ENCODE measurements at places on chromosomes 13 and 19.

DNA sequence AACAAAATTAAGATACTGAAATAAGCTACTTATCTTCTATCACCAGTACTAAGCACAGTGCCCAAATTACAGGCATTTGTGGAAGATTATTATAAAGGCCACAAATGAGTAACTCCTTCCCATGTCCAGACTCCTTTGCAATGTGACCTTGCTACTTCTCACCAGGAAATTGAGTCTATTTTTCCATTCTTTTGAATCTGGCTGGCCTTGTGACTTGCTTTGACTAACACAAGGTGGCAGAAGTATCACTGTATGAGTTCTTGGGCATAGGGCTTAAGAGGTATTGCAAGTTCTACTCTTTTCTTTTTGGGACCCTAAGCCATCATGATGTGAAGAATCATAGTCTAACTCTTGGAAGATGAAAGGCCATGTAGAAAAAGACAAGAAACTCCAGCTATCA, 49.9 kb downstream of the UGGT2 start:
- no peak for DNase-seq

DNA sequence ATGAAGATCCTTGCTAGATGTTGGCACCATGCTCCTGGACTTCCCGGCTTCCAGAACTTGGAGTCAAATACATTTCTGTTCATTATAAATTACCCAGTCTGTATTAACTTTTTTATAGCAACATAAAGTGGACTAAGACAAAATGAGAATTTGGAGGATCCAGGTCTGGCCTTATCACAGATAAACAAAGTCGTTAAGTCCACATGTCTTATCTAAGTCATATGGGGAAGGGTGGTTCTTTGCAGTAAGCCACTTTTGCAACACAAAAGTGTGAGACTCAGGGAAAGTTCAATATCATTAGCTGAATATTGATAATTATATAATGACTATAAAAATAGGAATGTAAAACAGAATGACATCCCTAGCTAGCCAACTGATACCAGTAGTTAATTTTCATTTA, 91.6 kb upstream of the SIAH3 start:
- no peak for DNase-seq

GRCh38 chr13:74886502-74886901, 595.5 kb downstream of the TBC1D4 start:
- DNase-seq = no peak

DNA sequence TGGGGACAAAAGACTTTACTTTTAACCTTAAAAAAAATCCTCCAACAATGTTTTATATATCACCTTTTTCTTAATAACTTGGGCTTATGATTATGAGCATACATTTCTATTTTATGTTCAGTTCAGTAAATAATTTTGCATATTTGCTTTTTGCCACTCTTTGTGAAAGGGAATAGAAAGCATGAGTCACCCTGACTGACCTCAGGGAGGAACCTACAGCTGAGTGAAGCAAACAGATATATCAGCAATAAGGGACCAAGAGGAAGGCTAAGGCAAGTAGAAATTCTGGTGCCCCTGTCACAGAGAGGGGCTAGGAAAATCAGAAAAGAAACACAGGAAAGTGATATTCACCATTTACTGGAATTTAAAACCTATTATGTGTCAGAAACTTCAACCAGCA, 37.2 kb upstream of the SOHLH2 start:
- no peak for DNase-seq

DNA sequence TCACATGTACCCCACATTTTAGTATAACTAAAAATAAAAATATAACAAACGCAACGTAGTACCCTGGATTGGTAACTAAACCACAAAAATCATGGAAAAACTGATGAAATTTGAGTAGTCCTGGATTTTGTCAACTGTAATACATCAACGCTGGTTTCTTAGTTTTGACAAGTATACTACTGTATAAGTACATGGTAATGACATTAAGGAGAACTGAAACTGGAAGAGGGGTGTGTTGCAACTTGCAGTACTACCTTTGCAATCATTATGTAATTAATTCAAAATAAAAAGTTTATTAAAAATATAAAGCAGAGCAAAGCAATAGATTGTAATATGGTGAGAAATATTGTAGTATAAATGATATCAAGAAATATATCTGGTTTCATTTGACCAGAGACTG, 1158.0 kb upstream of the SPRY2 start:
- no peak for DNase-seq

DNA sequence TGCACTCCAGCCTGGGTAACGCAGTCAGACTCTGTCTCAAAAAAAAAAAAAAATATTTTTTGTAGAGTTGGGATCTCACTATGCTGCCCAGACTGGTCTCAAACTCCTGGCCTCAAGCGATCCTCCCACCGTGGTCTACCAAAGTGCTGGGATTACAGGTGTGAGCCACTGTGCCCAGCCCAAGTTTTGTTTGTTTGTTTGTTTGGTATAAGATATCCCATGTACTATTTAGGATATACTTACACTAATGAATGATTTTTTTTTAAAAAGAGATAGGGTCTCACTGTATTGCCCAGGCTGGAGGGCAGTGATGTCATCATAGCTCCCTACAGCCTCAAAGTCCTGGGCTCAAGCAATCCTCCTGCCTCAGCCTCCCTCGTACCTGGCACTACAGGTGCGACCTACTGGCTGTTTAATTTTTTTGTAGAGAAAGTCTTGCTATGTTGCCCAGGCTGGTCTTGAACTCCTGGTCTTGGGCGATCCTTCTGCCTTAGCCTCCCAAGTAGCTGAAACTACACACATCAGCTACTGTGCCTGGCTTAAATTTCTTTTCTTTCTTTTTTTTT, 24.0 kb downstream of the TLE6 start:
- no peak for DNase-seq

DNA sequence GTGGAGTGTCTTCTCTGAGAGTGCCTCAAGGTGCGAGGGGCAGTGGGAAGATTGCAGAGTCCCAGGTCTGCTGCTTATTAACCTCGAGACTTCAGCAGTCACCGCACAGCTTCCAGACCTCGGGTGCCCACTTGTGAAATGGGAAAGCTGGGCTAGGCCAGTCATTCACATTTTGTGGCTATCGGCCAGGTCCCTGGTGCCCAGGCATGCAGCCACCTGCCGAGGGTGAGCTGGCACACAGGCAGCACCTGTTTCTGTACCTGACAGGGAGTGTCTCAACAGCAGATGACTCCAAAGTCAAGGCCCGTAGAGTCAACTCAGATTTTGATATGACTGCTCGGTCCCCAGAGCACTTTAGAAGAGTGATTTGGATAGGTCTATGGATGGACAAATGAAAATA, 21.9 kb downstream of the UQCRFS1 start:
- no peak for DNase-seq

- no peak for DNase-seq
Measured at GRCh38 chr19:46349311-46349993, 2.6 kb downstream of the PPP5C start.

- no peak for DNase-seq
Measured at GRCh38 chr19:5587661-5588060, 19.9 kb upstream of the TINCR start.

- DNase-seq = no peak
Measured at GRCh38 chr13:76216729-76217128, 580.6 kb downstream of the LMO7 start.

GRCh38 chr13:60018536-60018935, 145.2 kb downstream of the DIAPH3 start:
- DNase-seq = no peak

DNA sequence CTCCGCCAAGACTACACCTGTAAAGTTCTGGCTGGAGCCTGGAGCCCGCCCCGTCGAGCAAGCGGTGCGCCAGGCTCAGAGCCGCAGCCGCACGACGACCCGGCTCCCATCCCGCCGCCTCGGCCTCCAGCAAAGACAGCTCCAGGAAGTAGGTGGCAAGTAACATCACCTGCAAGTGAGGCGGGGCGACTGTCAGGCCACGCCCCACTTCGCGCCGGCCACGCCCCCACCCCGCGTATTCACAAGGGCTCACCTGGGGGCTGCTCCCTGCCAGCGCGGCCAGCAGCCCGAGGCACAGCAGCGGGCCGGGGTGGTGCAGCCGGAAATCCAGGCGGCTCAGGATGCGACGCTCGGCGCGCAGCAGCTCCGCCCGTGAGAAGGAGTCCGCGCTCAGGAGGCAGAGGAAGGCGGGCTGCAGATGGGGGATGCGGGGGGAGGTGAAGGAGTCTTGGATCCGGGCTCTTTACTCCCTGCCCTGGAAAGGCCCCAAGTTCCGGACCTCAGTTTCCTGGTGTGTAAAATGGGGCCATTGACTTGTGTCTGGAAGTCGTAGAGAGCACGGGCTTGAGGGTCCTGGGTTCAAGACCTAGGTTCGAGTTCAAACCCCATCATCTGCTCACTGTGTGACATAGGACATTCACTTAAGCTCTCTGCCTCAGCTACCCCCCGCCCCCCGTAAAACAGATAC, 3.2 kb downstream of the CCNP start:
- no peak for DNase-seq

GRCh38 chr13:73411067-73411809, 352.4 kb downstream of the KLF5 start:
- no peak for DNase-seq

- DNase-seq = no peak
Measured at GRCh38 chr19:10670876-10671804, 17.0 kb downstream of the ILF3 start.

DNA sequence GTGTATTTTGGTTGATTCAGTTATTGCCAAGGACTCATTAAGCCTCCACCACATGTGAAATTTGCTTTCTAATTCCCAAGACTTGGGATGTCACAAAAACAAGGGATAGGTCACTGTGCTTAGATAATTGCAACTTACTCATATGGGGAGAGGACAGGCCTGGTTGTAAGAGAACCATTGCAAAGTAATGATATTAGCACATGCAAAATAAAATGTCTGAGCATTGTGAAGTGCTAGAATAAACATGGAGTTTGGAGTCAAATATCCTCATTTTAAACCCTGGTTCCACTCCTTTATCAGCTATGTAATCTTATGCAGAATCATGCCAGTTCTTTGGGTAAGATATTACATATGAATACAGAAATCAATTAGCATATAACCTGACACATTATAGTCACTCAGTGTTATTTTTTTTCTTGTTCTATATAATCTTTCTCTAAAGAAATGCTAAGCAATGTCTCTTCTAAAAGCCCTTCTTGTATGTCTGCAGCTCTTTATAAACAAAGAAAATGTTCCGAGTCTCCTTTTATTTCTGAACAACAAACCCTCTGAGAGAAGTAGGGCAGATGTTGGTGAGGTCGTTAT, 5.5 kb downstream of the CBY2 start:
- DNase-seq = no peak

- no peak for DNase-seq
Measured at GRCh38 chr13:40230833-40231266, 435.6 kb downstream of the FOXO1 start.

- no peak for DNase-seq
Measured at GRCh38 chr19:30222992-30223865, 149.0 kb upstream of the ZNF536 start.

DNA sequence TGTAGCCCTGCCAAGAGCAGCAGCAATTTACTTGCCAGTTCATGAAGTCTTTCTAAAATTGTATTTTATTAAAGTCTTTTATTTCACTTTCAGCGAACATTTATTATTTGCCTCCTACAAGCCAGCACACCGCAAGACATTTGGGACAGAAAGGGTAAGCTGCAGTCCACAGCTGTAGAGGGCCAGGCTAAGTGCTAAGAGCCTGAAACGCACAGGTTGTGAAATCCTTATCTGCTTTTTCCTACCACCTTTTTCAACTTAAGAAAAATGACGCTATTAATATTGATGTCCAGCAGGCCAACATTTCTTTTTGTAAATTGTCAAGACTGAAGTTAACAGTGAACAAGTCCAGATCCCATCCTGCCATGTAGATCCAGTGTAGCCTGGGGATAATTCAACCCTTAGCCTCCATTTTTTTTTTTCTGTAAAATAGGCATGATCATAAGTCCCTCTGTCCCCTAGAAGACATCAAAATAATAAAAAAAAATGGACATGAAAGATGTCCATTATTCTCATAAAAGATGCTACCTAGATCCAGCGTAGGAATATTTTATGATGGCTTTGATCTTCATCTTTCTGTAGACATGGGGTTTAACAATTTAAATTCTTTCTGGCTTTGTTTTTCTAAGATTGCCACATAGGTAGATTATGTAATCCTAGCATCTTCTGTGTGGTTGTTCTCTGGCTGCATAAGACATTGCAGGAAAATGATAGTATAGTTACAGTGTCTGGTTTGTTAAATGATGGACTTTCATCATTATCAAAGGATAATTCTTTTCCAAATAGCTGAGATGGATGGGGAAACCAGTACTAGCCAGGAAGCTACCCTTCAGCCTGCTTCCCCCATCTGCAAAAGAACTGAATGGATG, 128.4 kb downstream of the SHISA2 start:
- no peak for DNase-seq

DNA sequence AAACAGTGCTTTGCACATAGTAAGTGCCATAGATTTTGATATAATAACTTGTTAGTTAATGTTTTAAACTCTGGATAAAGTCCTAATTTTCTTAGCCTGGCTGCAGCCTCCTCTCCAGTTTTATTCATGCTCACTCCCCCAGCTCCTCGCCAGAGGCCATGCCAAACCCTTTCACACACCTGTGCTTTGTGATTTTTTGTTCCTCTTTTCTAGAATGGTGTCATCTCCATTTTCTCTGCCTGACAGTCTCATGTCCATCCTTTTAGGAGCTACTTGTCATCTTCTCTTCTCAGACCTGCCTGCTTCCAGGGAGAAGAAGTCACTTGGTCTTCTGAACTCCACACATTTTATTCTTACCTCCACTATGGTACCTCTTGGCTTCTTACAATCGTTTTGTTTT, 55.8 kb upstream of the SPATA13 start:
- DNase-seq = no peak

DNA sequence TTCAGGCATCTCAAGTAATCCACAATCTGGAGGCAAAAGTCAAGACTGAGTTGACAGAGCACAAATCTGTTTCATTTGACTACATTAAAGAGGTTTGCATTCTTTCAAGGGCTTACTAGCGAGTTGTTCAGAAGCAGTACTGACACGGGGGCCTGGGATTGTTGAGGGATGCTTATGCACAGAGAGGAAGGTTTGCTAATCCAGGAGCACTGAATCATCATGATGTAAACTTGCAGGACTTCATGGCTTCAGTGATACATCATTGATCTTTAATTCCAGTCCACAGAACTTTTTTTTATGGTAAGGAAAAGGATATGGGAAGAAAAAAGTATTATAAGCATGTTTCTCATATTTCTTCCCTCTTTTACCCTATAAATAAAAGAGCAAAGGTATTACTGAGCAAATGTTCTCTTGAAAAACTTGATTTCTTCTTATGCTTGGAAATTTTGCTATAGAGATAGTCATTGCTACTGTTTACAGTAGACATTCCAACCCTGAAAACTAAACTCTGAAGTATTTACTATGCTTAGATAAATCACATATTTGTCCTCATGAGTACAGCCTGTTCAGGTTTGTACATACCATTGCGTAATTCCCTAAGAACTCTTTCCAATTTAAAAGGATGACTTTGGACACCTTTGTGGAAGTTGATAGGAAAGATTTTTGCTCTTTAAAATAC, 65.8 kb upstream of the KPNA3 start:
- no peak for DNase-seq

DNA sequence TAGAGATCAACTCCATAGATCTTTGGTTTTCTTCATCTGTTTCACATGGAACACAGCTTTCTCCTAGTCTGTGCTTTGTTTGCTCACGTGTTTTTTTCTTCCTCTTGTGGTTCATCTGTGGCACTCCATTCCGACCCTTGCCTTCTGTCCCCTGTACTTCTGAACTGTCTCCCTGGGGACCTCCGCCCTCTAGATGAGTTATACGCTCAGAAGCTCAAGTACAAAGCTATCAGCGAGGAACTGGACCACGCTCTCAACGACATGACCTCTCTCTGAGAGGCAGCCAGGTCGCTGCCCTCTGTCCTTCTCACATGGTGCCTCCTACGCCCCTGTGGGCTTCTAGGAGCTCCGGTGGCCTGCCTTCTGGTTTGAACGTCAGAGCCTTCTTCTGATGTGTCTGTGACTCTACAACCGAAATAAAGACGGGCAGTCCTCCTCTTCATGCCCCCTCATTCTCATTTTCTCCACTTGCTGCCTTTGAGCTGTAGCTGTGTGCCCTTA, 16.6 kb upstream of the RAB8A start:
- no peak for DNase-seq
